ENCODE measurements at places on chromosomes 7 and 10. TPM values are rescaled to one million over a fixed set of nuclear protein-coding genes. Genes with fewer than 3 reads are reported as not detected.

- H3K4me3 ChIP-seq = no peak overlapping the region
- H3K4me1 ChIP-seq = peaks cover 47% of the 10 kb centered on the region
- DNase-seq = no peak
- no peak overlapping the region for H3K27ac ChIP-seq
These were observed 4.9 kb downstream of the SLC25A13 start for GRCh38 chr7:96316949-96317348.

- H3K4me3 ChIP-seq = no peak overlapping the region
- H3K27ac ChIP-seq = no peak overlapping the region
- H3K4me1 ChIP-seq = no peaks in the 10 kb centered on the region
- H3K27me3 ChIP-seq = no peaks in the 10 kb centered on the region
- no peak for DNase-seq
- H3K36me3 ChIP-seq = peaks cover 19% of the 10 kb centered on the region
These were observed 51.1 kb upstream of the GJD4 start for GRCh38 chr10:35554036-35554435.

DNA sequence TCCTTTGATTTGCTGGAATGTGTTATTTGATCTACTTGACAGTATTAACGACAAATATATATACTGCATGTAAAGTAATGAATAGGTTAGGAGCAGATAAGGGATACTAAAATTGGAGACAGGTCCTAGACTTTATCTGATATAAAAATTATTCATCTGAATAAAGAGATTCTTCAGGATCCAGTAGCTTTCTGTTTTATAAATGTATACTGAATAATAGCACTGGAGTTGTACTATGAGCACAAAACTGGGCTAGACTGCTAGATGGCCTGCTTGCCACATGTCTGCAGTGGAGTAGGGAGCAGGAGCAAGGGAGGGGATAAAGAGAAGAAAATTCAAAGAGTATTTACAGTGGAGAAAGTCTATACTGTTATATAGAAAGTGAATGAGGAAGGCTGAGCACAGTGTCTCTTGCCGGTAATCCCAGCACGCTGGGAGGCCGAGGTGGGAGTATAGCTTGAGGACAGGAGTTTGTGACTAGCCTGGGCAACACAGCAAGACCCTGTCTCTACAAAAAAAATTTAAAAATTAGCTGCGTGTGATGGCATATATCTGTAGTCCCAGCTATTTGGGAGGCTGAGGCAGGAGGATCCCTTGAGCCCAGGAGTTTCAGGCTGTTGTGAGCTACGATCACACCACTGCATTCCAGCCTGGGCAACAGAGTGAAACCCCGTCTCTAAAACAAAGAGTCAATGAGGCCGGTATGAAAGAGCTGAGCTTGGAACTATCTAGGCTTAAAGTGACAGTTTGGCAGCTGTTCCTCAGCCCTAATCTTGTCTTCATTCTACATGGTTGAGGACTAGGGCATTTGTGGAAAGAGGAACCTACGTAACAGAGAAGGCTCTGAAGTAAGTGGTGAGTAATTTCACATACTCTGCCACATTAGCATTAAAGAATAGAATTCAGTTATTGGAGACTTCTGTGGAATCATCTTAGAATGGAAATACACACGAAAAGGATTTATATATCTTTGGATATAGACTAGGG is 41.8 kb downstream of the CD36 start:
- H3K4me3 ChIP-seq = no peak overlapping the region
- H3K27ac ChIP-seq = no peak overlapping the region
- DNase-seq = no peak
- no peaks in the 10 kb centered on the region for H3K27me3 ChIP-seq
- peaks cover 3% of the 10 kb centered on the region for H3K36me3 ChIP-seq

DNA sequence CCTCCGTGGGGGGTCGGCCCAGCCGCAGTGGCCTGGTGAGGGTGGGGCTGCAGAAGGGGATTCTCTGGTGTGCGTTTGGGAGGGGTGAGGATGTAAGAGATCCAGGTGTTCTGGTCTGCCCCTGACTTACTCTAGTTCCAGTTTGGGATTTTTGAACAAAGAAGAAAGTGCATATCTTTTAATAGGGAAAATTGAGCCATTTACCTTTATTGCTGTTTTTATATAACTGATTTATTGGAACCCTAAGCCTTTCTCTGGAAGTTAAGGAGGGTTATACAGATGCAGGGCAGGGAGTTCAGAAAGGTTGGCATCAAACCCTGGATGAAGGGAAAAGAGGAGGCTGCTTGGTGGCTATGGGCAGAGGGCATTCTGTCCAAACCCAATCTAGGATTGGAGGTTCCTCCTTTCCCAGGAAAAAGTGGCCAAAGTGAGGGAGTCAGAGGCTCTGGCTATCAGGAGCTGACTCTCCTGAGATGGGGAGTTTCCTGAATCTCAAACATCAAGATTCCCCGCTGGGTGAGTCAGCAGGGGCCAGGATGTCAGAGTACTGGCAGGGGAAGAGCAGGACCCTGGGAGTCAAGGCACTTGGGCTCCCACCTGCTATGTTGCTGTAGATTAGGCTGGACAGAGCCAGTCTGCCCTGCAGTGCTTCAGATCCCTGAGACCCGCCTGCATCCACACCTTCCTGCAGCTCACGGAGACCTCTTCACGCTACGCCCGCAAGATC is 67.5 kb downstream of the CLIP2 start:
- H3K4me1 ChIP-seq = no peaks in the 10 kb centered on the region
- DNase-seq = no peak
- H3K27me3 ChIP-seq = no peaks in the 10 kb centered on the region
- no peak overlapping the region for H3K4me3 ChIP-seq

DNA sequence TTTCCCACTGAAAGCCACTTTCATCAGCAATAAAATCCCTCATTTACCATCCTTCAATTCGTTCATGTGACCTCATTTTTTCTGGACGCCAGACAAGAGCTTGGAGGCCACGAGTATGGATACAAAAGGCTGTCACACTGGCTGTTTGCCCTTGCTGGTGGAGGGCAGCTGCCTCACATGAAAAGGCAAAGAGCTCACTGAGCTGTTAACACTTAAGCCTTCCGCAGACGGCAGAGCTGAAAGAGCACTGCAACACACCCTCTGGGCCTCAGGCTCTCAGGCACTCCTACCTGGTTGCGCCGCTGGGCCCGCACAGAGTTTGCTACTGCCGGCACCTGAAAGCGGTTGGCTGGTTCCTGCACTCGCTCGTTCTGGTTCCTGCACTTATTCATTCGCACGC is 193.5 kb downstream of the CFTR start:
- no peak overlapping the region for H3K4me3 ChIP-seq
- H3K4me1 ChIP-seq = no peaks in the 10 kb centered on the region
- H3K27me3 ChIP-seq = no peaks in the 10 kb centered on the region
- H3K27ac ChIP-seq = no peak overlapping the region
- no peak for DNase-seq

DNA sequence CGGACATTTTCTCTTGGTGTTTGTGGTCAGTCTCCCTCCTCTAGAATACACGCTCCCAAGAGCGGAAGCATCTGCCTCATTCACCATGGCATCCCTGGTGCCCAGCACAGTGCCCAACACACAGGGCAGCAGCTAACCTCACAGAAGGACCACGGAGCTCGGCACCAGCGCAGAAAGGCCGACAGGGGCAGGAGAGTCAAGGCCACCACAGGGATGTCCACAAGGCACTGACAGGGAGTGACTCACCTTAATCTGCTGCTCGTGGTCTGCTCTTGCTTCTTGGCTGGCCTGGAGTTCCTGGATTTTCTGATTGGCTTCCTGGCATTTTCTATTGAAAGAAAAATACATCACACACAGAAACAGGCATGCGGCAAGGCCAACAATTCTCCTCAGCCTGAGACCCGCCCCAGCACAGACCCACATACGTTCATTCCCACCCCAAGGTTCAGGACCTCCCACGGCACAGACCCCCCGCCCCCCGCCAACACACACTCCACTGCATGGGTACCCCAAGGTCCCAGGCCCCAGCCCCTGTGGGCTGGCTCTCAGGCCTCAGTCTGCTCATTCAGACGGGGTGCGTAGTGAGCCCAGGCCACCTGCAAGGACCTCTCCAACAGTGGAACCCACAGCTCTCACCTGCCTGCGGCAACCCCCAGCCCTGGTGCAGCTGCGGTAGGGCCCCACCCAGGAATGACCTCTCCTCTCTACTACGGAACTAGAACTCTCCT is 14.9 kb downstream of the MAD1L1 start:
- H3K27ac ChIP-seq = no peak overlapping the region
- H3K4me3 ChIP-seq = no peak overlapping the region
- no peaks in the 10 kb centered on the region for H3K27me3 ChIP-seq
- no peak for DNase-seq
- peaks cover 6% of the 10 kb centered on the region for H3K36me3 ChIP-seq

GRCh38 chr10:98323221-98324164 is 55.5 kb upstream of the LOXL4 start:
- no peaks in the 10 kb centered on the region for H3K27me3 ChIP-seq
- no peaks in the 10 kb centered on the region for H3K4me1 ChIP-seq
- no peak for DNase-seq
- H3K27ac ChIP-seq = no peak overlapping the region

GRCh38 chr7:127189074-127189473 is 63.7 kb downstream of the GRM8 start:
- H3K4me3 ChIP-seq = no peak overlapping the region
- no peaks in the 10 kb centered on the region for H3K27me3 ChIP-seq
- H3K36me3 ChIP-seq = no peaks in the 10 kb centered on the region
- H3K4me1 ChIP-seq = no peaks in the 10 kb centered on the region
- no peak overlapping the region for H3K27ac ChIP-seq

- no peak for DNase-seq
- H3K4me3 ChIP-seq = no peak overlapping the region
- no peaks in the 10 kb centered on the region for H3K4me1 ChIP-seq
- no peaks in the 10 kb centered on the region for H3K27me3 ChIP-seq
These were observed 85.3 kb downstream of the FAM241B start for GRCh38 chr10:69715156-69715898.

DNA sequence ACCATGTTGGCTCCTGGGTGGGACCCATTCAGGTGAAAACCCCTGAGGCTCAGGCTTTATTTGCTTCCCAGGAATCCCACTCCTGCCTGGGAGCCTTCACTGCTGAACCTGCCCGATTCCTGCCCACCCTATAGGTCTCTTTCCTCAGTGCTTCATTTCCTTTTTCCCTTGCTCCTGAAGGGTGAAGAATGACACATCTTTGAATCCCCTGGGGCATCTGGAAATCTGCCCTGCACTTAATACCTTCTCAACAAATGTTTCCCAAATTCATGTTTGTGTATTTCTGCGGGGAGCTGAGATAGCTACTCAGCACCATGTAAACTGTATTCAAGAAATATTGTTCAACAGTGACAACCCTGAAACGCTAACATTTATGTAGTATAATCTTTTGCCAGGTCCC is 10.3 kb upstream of the PCBD1 start:
- H3K27me3 ChIP-seq = no peaks in the 10 kb centered on the region
- no peak overlapping the region for H3K4me3 ChIP-seq
- peaks cover 3% of the 10 kb centered on the region for H3K4me1 ChIP-seq
- no peaks in the 10 kb centered on the region for H3K36me3 ChIP-seq
- no peak overlapping the region for H3K27ac ChIP-seq

Gene GAD2
- not detected for total RNA-seq

Gene CUEDC2
- total RNA-seq = 14.6 TPM

Data from liver (tissue), 10 donors.